ENCODE measurements at places on chromosomes 7 and 10.

DNA sequence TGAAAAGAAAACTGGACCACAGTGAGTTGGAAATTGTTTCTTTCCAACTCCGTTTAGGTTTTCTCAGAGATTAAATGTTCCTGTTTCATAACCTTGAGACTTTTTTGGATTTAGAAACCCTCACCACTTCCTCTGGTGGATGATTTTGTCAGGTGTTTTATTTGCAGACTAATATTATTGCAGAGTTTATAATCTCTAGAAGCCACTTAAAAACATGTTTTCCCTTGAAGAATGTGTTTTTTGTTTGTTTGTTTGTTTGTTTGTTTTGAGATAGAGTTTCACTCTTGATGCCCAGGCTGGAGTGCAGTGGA is 520 bp upstream of the MICU1 start:
- DNase-seq, result no peak

DNA sequence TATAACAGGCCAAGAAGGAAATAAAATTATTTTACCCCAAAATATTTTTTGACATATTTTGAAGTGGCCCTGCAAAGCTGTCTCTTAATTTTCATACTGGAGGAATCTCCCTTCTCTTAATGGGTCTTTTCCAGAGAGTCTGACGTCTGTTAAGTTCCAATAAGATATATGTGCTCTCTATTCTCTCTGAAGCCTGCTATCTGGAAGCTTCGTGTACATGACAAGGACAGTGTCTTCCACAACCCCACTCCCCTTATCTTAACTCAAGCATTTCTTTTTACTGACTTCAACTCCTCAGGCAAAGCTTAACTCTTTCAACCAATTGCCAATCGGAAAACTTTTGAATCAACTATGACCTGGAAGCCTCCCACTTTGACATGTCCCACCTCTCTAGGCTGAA is 29.2 kb upstream of the IL15RA start:
- DNase-seq, result no peak

DNA sequence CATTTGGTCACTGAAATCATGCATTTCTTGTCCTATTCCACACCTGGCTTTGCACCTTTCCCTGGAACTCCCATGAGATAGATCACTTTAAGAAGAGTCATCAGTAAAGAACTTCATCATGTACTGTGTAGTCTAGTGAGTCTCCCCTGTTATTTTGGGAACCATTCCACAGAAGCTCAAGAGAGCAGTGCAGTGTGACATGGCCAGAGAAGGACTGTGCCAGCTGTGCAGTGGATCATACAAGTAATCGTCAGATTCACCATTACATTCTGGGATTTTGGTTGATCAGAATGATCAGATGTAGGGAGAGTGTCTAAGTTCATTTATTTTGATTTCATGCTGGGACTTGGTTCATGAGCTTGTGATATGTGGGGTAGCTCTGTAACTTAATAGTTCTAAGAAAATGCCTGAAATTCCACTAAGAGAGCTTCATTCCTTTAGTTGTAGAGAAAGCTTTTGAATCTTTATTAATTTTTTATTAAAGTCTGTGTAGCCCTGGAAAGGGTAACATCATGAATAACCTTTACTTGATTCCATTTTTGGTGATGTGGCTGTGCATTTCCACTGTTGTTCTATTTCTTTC is 166.8 kb downstream of the SUGCT start:
- no peak for DNase-seq

GRCh38 chr10:130224228-130224627 is 88.0 kb downstream of the GLRX3 start:
- DNase-seq, result no peak

- DNase-seq, result no peak
Measured at GRCh38 chr7:149838992-149839408, 825 bp downstream of the ZNF862 start.

- no peak for DNase-seq
Measured at GRCh38 chr7:36486336-36486735, 96.7 kb downstream of the ANLN start.

DNA sequence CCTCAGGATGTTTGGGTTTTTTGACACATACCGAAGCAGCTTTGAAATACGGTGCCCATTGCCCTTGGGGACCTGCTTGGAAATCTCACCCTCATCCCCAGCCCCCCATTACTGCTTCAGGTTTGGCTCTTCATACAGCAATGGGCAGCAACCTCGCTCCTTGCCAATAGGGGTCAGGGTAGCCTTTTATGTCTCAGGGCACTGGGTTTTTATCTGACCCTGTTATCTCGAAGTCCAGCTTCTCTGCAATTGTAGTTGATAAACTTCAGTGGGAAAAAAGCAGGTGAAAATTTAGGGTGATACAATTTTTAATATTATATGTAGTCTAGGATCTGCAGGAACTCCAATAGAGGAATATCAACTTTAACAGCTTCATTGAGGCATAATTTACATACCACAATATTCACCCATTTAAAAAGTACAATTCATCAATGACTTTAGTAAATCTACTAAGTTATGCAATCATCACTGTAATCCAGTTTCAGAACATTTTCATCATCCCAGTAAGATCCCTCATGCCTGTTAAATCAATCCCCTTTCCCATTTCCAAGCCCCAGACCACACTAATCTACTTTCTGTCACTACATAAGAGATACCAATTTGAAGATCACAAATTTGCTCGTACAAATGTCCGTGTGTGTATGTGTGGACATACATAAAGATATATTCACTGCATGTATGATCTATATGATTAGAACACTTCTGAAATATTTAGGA is 386.2 kb downstream of the KCNMA1 start:
- DNase-seq, result no peak

- DNase-seq, result no peak
Measured at GRCh38 chr10:73655990-73656298, at the start of gene SYNPO2L. Gene SYNPO2L, minus strand, starts transcription at chr10:73656029. Its CDS starts 107 bp downstream, at chr10:73655922.

DNA sequence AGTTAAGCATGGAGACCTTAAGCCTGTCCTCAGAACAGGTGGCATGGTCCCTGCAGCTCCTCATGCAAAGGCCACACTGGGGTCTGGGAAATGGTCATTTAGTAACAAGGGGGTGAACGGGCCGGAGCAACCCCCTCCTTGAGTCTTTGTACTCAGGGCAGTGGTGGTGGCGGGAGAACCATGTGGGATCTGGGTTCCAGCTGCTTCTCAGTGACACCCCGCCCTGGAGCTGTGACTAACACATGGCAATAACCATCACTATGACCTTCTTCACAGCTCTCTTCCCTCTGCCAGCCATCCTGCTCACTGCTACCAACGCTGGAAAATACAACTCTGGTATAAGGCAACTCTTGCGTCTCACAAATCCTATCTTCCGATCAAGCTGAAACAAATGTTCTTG is 203.4 kb upstream of the FRMD4A start:
- no peak for DNase-seq

DNA sequence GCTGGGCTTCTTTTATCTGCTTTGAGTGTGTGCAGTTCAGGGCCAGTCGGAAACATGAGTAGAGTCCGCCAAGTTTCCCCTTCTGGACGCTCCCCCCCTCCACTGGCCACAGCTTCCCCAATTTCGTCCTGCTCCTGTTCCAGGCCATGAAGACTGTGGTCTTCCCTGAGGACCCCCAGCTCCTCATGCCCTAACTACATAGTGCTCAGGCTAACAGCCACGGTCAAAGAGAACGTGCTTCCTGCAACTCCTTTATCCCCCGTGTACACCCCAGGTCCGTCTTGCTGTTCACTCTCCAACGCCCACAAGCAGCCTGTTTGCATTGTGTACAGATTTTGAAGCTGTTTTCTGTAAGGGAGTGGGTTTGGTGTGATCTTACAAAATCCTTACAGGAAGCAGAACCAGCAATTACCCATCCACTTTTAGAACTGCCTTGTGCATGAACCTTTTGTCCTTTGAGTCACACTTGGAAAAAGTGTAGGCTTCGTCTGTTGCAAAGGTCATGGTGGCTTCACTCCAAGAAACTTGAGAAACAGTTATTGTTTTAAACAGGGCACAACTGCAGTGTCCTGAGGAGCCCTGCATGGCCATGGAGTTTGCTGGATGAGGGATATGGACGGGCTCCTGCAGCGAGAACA is 77.0 kb upstream of the FAM20C start:
- no peak for DNase-seq

DNA sequence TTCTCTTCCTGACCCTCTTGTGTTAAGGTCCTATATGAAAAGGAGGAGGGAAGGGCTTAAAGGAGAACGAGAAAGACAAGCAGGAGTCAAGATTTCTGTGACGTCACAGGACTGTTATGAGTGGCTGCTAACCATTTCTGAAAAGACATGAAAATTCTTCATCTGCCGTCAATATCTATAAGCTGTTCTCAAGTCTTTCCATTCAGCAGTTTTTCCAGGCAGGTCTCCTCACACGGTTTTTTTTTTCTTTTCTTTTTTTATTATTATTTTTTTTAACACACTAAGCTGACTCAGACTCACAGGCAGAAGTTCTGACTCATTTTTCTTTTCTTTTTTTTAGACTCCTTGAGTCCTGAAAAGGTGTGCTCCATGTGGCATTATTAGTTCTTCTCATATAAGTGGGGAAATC is 72.0 kb downstream of the DGKI start:
- no peak for DNase-seq

DNA sequence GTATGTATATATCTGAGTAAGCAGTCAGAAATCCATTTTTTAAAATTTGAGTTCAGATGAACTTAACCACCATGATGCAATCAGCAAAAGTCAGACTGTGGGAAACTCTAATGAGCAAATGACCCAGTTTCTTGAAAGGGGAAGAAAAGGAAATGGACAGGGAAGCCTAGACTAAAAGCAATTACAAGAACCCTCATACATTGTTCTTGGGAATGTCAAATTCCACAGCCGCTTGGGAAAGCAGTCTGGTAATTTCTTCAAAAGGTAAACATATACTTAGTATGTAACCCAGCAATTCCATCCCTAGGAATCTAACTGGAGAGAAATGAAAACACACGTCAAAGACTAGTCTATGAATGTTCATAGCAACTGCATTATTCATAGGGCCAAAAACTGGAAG is 16.4 kb upstream of the FOXK1 start:
- DNase-seq, result no peak

GRCh38 chr7:34057956-34058355 is 152.6 kb downstream of the BMPER start:
- DNase-seq, result no peak

GRCh38 chr10:31381766-31382316 is 62.8 kb downstream of the ZEB1 start:
- no peak for DNase-seq

DNA sequence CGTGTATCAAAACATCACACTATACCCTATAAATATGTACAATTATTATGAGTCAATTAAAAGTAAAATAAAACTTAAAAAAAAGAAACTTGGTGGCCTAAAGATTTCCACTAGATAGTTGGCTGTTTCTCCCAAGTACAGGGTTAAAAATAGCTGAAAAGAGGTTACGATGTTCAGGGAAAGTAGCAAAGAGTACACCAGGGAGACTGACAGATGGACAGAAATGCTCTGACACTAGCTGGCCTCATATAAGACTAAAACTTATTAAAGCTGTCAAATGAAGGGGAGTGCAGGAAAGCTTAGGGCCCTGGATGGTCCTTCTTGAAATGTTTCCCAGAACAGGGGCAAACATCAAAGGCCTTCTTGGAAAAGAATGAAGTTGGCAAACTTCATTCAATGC is 51.3 kb downstream of the TCAF1 start:
- DNase-seq, result no peak

GRCh38 chr10:123183724-123184123 is 29.5 kb downstream of the BUB3 start:
- no peak for DNase-seq

GRCh38 chr7:83414947-83415346 is 234.0 kb downstream of the SEMA3E start:
- no peak for DNase-seq

DNA sequence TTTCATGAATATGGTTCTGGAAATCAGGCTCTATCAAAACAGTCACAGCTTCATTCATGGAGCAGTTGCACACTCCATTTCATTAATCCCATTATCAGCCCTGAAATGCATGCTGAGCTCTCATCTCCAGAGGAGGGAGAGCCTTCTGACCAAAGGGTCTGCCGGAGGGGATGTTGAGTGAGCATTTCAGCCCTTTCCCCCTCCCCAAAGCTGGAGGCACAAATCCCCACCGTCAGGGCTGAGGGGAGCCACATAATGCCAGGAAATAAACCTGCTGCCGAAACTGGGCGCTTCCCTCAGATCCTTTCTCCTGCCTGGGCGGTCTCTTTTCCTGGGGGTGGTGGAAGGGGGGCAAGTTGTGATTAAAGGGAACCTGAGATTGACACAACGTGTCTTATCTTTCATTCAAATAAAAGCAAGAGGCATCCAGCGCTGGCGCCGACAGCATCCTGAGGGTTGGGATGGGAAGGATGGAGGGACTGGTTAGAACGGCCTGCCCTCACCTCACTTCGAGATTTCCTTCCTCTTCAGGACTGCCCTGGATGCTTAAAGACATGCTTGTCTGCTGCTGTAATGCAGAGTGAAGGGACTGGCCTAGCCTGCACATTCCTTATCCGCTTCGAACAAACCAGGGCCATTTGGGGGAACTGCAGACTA is 71.6 kb downstream of the TLL2 start:
- DNase-seq, result no peak

DNA sequence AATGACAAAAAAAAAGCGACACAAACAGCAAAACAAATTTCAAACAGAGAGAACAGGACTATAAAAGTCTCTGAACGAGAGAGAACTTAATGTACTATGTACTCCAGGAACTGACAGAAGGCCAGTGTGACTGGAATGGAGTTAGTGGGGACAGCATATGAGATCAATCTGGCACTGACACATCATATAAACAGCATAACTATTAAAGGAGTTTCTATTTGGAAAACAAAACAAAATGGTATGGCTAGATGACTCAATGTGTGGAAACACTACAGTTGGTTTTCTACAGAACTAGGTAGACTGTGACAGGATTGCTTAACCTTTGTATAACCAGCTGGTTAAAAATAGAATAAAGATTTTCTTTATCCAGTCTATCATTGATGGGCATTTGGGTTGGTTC is 232.9 kb upstream of the KAT6B start:
- DNase-seq, result no peak

GRCh38 chr7:154598396-154598795 is 404.5 kb downstream of the PAXIP1 start:
- no peak for DNase-seq

- no peak for DNase-seq
Measured at GRCh38 chr7:152006336-152006735, 19.1 kb upstream of the GALNT11 start.

GRCh38 chr10:124384172-124384571 is 34.6 kb downstream of the OAT start:
- DNase-seq, result no peak

- no peak for DNase-seq
Measured at GRCh38 chr10:133072196-133072595, 15.5 kb upstream of the ADGRA1 start.

- DNase-seq, result no peak
Measured at GRCh38 chr7:128211626-128212025, 29.5 kb upstream of the LEP start.
